ENCODE measurements at places on chromosomes 3 and 15.

DNA sequence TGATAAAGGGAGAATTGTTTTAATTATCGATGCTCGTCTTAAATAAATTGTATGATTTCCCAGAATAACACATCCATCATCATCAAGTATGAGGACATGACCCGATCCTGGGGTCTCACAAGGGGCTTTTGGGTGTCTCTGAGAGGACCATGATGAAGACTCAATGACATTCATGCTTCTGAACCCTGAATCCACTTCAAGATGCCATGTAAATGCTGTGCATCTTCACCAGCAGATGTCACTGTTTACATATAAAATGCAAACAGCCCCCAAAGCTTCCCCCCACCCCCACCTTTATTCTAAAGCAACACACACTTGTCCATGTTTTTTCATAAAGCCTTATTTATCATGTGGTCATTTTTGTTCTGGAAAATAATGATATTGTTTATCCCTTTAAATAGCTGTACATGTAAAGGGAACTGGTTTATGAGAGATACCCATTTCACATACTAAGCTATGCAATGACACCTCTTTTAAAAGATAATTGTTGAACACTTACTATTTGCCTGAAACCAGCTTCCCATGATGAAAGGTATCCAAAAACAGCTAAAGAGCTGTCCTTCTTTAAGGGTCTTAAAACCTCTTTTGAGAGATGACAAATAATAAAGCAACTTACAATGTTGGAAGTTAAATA, 69.7 kb upstream of the UBE3A start:
- DNase-seq, result no peak

GRCh38 chr3:131503320-131503635, 507 bp upstream of the MRPL3 start:
- no peak for DNase-seq

DNA sequence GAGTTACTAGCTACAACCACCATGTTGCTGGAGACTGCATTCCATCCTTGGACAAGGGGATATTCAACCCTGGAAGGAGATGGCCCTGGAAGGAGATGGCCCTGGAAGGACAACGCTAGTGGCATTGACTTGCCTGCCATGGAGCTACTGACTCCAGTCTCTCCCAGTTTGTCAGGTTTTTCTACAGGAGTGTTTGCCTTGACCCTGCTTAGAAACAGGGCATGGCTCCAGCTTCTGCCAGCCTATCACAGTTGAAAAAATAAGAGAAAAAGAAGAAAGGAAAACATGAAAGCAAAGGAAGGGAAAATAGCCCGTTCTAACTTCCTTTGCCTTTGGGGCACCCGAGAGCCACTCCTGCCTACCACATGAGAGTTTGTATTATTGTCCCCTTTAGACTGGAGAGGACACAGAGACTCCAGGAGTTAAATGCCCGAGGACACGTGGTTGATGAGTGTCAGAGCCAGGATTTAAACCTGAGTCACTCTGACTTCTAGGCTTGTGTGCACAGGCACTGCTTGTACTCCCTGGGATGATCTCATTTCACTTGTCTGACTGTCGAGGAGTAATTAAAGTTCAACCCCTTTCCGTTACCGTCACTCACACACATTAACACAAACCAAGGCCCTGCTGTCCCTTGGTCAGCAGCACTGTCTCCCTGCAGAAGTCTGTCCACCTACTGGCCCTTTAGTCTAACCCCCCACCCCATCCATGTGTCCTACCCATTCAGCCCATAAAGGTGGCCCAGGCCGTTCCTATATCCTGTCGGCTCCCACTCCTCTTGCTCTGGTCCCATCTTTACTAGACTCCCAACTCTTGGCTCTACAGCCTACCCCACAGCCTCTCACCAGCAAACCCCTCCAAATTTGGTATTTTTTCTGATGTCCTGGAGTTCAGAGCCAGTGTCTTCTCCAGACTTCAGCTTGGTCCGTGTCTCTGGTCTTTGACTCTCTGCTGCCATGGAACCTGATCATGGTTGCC, 46.1 kb downstream of the C2CD4A start:
- DNase-seq, result no peak

DNA sequence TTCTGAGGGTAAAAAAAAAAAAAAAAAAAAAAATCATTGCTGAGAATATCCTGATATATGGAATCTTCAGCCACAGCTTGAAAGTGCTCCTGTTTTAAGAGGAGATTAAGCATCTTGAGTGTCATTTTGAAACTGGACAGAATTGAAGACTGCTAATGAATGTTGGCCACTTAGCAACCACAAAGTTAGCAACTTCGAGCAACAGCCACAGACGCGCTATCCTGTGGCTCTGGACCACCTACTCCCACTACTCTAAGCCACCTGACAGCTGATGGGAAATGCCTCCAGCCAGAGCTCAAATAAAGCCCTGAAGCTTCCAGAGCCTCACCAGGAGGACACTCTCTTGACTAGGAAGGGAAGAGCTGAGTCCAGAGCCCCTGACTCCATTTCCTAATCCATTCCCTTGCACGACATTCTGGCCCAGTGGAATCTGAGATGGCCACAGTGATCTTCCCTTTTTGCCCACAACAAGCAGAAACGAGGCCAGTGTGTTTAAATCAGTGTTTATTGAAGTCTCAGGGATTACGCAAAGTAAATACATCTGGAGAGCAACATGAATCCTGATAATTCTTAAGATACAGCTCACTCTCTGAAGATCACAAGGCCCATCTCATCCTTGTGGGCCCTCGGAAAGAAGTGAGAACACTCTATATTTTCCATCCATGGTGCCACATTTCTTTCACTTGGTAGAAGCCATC, 58.6 kb downstream of the TMEM212 start:
- no peak for DNase-seq

GRCh38 chr15:75810874-75811498, 32.3 kb upstream of the UBE2Q2 start:
- DNase-seq, result no peak

- no peak for DNase-seq
Observed at GRCh38 chr15:86384186-86384585, 304.5 kb downstream of the AGBL1 start.

GRCh38 chr3:39191773-39192172, 622 bp downstream of the XIRP1 start:
- DNase-seq, result no peak

GRCh38 chr3:98038286-98038685, 3.2 kb upstream of the GABRR3 start:
- no peak for DNase-seq

GRCh38 chr3:123689831-123690230, 105.0 kb upstream of the HACD2 start:
- DNase-seq, result no peak

- no peak for DNase-seq
Observed at GRCh38 chr3:114093016-114093380, 36.5 kb downstream of the QTRT2 start.

Measured in activated T-cell treated with anti-CD3 and anti-CD28 coated beads, Interleukin-2, amount 50 U/mL, for 48 hours (primary cell).